Smooth muscle cell of bladder (primary cell): ENCODE measurements at places on chromosomes 1 and 21. TPM values are rescaled to one million over a fixed set of nuclear protein-coding genes. Genes with fewer than 3 reads are reported as not detected.

DMRTB1 gene
- not detected in 2 replicates for total RNA-seq

SPOCD1 gene
- 14.2 and 20.0 TPM in 2 replicates for total RNA-seq

NID1 gene
- total RNA-seq: 75.4 and 113 TPM in 2 replicates

SLAMF7 gene
- total RNA-seq: not detected in 2 replicates

SCNM1 gene
- total RNA-seq: 28.6 and 33.4 TPM in 2 replicates

SMIM1 gene
- total RNA-seq: 2.0 and 2.6 TPM in 2 replicates

CELA2B gene
- total RNA-seq: 0.18 and 0.28 TPM in 2 replicates

CD247 gene
- under 0.01 and 0.09 TPM in 2 replicates for total RNA-seq

SLC9C2 gene
- total RNA-seq: not detected in 2 replicates

WNT9A gene
- 0.37 and 0.43 TPM in 2 replicates for total RNA-seq

GABRD gene
- not detected in 2 replicates for total RNA-seq

ELOA gene
- total RNA-seq: 16.5 and 17.9 TPM in 2 replicates

SDHB gene
- 141 and 145 TPM in 2 replicates for total RNA-seq

SYT14 gene
- total RNA-seq: 0.65 and 1.8 TPM in 2 replicates

IL6R gene
- 4.4 and 11.9 TPM in 2 replicates for total RNA-seq

LCE1E gene
- total RNA-seq: not detected in 2 replicates

GOLT1A gene
- total RNA-seq: not detected in 2 replicates

CD1D gene
- 5.3 and 8.0 TPM in 2 replicates for total RNA-seq

G0S2 gene
- 38.9 and 55.8 TPM in 2 replicates for total RNA-seq

GRHL3 gene
- not detected in 2 replicates for total RNA-seq

EPHB2 gene
- 11.0 and 20.7 TPM in 2 replicates for total RNA-seq

MYOG gene
- not detected in 2 replicates for total RNA-seq

RTCA gene
- total RNA-seq: 43.1 and 48.6 TPM in 2 replicates

PIGK gene
- total RNA-seq: 31.3 and 45.5 TPM in 2 replicates

A3GALT2 gene
- total RNA-seq: not detected in 2 replicates

LEFTY2 gene
- not detected in 2 replicates for total RNA-seq

AADACL3 gene
- total RNA-seq: not detected in 2 replicates

PRAMEF12 gene
- not detected in 2 replicates for total RNA-seq

PCAT6 gene
- 0.55 TPM in 1 of 2 replicates, not detected in the other for total RNA-seq

SIM2 gene
- total RNA-seq: under 0.01 and 0.09 TPM in 2 replicates

DAB1 gene
- under 0.01 and 0.46 TPM in 2 replicates for total RNA-seq

TMEM82 gene
- total RNA-seq: not detected in 2 replicates

CYYR1 gene
- 0.09 TPM in 1 of 2 replicates, not detected in the other for total RNA-seq

ZBTB37 gene
- 4.8 and 6.6 TPM in 2 replicates for total RNA-seq

ANKRD45 gene
- 0.14 TPM in 1 of 2 replicates, not detected in the other for total RNA-seq

CACNA1S gene
- not detected in 2 replicates for total RNA-seq

IBA57 gene
- total RNA-seq: 2.1 and 3.0 TPM in 2 replicates

EPB41 gene
- 9.7 and 12.6 TPM in 2 replicates for total RNA-seq

SHE gene
- total RNA-seq: under 0.01 and 0.09 TPM in 2 replicates

S100A8 gene
- total RNA-seq: not detected in 2 replicates

TTC34 gene
- total RNA-seq: under 0.01 and 0.09 TPM in 2 replicates

OLIG2 gene
- not detected in 2 replicates for total RNA-seq

LAMC2 gene
- 8.5 and 12.5 TPM in 2 replicates for total RNA-seq

GJB5 gene
- total RNA-seq: 0.09 and 0.14 TPM in 2 replicates

LENEP gene
- 0.18 and 0.28 TPM in 2 replicates for total RNA-seq

CNKSR1 gene
- total RNA-seq: 0.14 TPM in 1 of 2 replicates, not detected in the other

ZMYM1 gene
- 11.2 and 13.2 TPM in 2 replicates for total RNA-seq

PPFIA4 gene
- total RNA-seq: 5.3 and 35.9 TPM in 2 replicates
